ENCODE measurements at places on chromosomes 5 and 9.

GRCh38 chr5:150663936-150664335 is 2.9 kb downstream of the MYOZ3 start:
- no peak for DNase-seq

DNA sequence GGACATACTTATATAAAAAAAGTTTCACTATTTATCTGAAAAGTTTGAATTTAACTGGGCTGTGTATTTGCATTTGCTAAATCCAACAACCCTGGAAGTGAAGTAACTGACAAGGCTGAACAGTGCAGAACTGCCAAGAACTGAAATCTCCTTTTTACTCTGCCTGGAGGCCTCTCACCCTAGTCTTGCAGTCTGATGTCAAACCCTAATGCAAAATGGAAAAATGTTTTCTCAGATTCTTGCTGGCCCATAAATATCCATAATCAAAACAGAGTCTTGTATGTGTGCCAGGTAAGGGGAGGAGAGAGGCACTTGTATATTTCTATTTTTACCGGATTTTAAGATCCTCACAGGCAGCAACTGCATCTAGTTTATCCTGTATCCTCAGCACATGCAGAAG is 432.7 kb upstream of the KLF4 start:
- DNase-seq, result no peak

- DNase-seq, result no peak
Observed at GRCh38 chr9:36218411-36218901, 27.7 kb downstream of the CLTA start.

DNA sequence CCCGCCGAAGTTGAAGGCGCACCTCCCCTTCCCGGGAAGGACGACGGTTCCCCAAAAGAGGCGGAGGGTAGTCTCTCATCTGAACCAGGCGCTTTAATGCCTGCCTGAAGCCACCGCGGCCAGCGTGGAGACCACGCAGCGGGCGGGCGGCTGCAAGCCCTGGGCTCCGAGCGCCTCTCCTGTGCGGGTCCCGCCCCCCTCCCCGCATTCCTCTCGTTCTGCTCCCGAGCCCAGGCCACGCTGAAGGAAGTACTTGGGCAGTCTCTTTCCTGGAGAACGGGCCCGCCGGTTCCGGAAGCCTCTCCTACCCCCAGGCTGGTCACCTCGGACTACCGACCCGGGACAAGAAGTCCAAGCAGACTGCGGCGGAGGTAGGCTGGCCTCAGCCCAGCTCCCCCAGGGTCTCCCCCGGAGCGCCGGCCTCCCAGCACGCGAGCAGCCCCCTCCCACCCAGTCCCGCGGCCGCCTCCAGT is 571 bp downstream of the PPIC start:
- DNase-seq, result peak; percentile 61

GRCh38 chr9:105128908-105129600 is 115.4 kb upstream of the SLC44A1 start:
- DNase-seq, result peak; percentile 64

- DNase-seq, result peak; percentile 5
Observed at GRCh38 chr5:52740007-52740406, 47.7 kb upstream of the ITGA1 start.

GRCh38 chr5:116838011-116838536 is 263.5 kb upstream of the SEMA6A start:
- DNase-seq, result no peak

GRCh38 chr9:37034938-37035647 is 1.0 kb upstream of the PAX5 start:
- DNase-seq, result no peak

DNA sequence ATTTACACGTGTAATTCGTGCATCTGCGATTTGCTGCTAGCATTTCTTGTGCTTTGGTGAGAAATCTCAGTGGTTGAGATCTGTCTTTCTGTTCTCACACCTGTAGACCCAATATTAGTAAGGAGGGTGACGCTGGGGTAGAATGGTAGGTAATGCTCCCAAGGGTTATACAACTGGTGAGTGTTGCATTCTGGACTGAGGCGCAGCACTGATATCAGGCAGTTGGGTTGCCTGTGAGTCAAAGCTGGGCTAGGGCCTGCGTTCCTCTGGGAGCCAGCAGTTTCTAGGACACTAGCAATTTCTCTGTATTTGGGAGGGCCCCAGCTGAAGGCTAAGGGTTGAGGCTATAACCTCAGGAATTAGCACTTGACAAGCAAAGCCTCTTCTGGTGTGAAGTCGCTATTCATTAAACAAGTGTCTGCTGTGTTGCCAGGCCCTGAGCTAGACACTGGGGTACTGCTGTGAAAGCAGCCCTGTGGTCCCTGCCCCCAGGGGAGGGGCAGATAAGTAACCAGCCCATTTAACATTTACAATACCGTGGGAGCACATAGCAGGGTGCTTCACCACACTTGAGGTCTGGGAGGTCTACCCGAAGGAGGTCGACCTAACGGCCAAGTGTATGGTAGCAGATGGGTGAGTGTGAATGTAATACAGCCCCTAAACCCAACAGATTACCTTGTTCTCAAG is 28.7 kb downstream of the LARP1 start:
- no peak for DNase-seq

- peak; percentile 95 for DNase-seq
Observed at GRCh38 chr9:113454914-113455761, 8.4 kb upstream of the RGS3 start.

- peak; percentile 17 for DNase-seq
Observed at GRCh38 chr9:34654323-34655051, 2.5 kb downstream of the IL11RA start.

DNA sequence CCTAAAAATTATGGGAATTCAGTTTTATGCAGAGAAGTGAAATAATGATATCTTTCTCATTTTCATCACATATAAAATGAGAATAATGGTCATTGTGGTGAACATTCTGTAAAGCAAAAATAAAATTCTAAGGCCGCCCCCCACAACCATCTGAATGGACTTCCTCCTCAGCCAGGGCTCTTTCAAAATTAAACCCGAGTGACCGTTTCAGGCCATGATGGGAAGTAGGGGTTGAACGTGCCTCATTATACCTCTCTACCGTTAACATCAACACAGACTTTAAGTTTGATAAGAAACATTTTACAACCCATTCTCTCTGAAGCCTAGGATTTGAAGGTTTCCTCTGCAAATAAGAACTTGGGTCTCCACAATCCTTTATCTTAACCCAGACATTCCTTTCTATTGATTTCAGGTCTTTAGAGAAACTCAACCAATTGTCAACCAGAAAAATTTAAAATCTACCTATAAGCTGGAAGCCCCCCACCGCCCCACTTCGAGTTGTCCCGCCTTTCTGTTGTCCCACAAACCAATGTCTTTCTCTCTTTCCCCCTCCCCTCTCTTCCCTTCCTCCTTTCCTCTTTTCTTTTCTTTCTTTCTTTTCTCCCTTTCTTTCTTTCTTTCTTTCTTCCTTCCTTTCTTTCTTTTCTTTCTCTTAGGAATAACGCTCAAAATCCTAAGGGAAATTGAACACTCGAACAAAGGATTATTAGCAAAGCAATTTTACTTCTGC is 1.7 kb upstream of the TMCO6 start:
- no peak for DNase-seq

- DNase-seq, result no peak
Observed at GRCh38 chr9:81634915-81635516, 54.3 kb downstream of the TLE1 start.

- no peak for DNase-seq
Observed at GRCh38 chr5:178280631-178281030, 48.0 kb upstream of the PHYKPL start.

- no peak for DNase-seq
Observed at GRCh38 chr9:136939996-136940525, 4.5 kb downstream of the FBXW5 start.

DNA sequence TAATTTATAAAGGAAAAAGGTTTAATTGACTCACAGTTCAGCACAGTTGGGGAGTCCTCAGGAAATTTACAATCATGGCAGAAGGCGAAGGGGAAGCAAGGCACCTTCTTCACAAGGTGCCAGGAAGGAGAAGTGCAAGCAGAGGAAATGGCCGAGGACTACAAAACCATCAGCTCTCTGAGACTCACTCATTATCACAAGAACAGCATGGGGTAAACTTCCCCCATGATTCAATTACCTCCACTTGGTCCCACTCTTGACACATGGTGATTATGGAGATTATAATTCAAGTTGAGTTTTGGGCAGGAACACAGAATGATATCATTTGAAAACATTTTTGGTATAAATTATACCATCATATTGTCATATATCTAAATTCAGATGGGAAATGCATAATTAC is 934.7 kb downstream of the CDH12 start:
- no peak for DNase-seq

DNA sequence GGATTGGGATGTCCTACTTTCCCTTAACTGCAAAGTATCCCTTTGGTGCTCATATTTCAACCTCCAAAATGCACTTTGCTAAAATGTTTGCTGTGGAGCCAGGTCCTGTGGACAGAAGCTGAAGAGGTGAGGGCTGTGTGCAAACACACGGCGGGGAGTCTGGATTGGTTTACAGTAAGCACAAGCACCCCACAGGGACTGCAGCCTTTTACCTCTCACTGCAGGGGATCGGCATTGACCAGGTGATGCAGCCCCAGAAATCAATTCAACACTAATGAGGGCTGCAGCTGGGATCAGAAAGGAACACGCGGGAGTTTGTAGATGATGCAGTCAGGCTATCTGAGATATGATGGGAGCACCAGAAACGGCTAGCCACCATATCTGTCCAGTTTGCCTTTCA is 450.9 kb downstream of the CCDC171 start:
- DNase-seq, result no peak
